NCI-H345 (cell line): ENCODE measurements at places on chromosomes 6 and 20.

- peak; percentile 91 for DNase-seq
Measured at GRCh38 chr6:27059621-27060425, 187.7 kb upstream of the PRSS16 start.

DNA sequence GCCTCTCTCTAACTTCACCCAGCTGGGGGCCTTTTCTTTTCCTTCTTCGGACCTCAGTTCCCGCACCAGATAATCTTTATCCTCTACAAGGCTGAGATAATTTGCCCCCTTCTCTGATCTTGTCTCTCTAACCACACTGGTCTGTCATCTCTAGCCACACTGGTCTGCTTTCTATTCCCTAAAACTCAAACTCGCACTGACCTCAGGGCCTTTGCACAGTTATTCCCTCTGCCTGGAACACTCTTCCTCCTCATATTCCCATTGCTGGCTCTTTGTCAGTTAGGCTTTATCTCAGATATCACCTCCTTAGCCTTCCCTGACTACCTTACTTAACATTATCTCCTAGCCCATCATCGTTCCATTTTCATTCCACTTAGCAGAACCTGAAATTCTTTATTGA, 7.6 kb downstream of the RIMS4 start:
- DNase-seq, result no peak

DNA sequence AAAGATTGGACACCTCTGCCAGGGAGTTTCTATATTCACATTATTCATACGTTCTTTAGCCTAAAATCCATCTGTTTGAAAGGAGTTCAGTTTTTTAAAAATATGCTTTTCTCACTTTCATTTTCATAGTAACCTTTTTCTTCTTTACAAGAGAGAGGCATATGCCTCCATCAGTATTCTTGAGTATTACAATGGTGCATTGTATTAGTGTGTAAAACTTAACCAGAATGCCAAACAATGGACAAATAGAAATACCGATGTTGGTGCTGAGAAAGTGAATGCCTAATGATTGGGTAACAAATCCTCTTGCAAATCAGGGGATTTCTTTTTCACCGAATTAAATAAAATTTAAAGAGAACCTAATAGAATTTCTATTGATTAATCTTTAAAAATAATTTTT, 163.2 kb upstream of the LAMA2 start:
- no peak for DNase-seq

- DNase-seq, result no peak
Measured at GRCh38 chr6:114121913-114122662, 151.1 kb upstream of the HDAC2 start.

- no peak for DNase-seq
Measured at GRCh38 chr6:132344811-132345210, 56.5 kb downstream of the MOXD1 start.

GRCh38 chr20:23111307-23111943, 25.3 kb upstream of the CD93 start:
- DNase-seq, result peak; percentile 52

- peak; percentile 90 for DNase-seq
Measured at GRCh38 chr6:110543106-110543505, 66.7 kb upstream of the SLC22A16 start.

- DNase-seq, result no peak
Measured at GRCh38 chr20:11682285-11682684, 235.4 kb upstream of the BTBD3 start.

- DNase-seq, result no peak
Measured at GRCh38 chr6:110495949-110496348, 19.5 kb upstream of the SLC22A16 start.

- DNase-seq, result no peak
Measured at GRCh38 chr6:971981-972640, 279.2 kb upstream of the EXOC2 start.

GRCh38 chr6:42984924-42985475, 630 bp downstream of the PPP2R5D start:
- no peak for DNase-seq

DNA sequence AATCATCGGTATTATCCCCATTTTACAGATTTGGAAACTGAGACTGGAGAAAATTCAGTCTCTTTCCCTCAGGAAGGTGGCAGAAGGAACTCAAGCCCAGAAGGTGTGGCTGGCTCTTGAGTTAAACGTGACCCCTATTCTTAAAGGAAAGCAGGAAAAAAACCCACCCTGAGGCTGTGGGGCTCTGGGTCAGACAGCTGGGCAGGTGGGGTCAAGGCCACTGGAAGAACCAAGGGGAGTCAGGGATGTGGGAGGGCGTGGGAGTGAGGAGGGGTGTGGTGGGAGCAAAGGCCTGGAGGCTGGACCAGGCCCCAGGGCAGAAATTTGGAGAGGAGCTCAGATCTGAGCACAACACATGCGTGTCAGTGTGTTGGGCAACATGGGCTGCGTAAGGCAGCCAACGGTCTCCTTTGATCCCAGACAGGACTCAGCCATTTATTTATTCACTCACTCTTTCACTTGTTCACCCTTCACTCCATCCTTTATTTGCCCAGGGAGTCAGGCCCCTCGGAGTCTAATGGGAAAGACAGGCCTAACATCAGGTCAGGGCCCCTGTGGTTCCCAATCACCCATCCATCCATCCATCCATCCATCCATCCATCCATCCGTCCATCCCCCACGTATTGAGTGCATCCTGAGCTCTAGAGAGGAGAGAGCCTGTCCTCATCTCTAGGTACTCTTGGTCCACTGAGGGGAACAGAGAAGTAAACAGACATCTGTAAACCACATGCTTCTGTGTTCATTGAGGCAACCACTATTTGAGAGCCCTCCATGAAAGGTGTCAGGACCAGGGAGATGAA, 165.0 kb downstream of the VEGFA start:
- DNase-seq, result no peak

- DNase-seq, result no peak
Measured at GRCh38 chr6:160128879-160129516, 7.4 kb downstream of the SLC22A1 start.

DNA sequence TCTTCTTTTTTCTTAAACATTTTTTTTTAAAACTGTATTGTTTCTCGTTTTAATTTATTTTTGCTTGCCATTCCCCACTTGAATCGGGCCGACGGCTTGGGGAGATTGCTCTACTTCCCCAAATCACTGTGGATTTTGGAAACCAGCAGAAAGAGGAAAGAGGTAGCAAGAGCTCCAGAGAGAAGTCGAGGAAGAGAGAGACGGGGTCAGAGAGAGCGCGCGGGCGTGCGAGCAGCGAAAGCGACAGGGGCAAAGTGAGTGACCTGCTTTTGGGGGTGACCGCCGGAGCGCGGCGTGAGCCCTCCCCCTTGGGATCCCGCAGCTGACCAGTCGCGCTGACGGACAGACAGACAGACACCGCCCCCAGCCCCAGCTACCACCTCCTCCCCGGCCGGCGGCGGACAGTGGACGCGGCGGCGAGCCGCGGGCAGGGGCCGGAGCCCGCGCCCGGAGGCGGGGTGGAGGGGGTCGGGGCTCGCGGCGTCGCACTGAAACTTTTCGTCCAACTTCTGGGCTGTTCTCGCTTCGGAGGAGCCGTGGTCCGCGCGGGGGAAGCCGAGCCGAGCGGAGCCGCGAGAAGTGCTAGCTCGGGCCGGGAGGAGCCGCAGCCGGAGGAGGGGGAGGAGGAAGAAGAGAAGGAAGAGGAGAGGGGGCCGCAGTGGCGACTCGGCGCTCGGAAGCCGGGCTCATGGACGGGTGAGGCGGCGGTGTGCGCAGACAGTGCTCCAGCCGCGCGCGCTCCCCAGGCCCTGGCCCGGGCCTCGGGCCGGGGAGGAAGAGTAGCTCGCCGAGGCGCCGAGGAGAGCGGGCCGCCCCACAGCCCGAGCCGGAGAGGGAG, 580 bp downstream of the VEGFA start:
- peak; percentile 30 for DNase-seq

DNA sequence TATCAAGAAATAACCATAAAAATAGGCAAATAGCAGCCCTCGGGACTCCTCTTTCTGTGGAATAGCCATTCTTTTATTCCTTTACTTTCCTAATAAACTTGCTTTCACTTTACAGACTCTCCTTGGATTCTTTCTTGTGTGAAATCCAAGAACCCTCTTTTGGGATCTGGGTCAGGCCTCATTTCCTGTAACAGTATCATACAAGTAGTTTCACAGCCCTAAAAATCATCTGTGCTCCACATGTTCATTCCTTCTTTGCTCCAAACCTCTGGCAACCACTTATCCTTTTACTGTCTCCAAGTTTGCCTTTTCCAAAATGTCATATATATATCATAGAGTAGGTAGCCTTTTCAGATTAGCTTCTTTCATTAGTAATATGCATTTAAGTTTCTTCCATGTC, 13.5 kb upstream of the NT5E start:
- no peak for DNase-seq

DNA sequence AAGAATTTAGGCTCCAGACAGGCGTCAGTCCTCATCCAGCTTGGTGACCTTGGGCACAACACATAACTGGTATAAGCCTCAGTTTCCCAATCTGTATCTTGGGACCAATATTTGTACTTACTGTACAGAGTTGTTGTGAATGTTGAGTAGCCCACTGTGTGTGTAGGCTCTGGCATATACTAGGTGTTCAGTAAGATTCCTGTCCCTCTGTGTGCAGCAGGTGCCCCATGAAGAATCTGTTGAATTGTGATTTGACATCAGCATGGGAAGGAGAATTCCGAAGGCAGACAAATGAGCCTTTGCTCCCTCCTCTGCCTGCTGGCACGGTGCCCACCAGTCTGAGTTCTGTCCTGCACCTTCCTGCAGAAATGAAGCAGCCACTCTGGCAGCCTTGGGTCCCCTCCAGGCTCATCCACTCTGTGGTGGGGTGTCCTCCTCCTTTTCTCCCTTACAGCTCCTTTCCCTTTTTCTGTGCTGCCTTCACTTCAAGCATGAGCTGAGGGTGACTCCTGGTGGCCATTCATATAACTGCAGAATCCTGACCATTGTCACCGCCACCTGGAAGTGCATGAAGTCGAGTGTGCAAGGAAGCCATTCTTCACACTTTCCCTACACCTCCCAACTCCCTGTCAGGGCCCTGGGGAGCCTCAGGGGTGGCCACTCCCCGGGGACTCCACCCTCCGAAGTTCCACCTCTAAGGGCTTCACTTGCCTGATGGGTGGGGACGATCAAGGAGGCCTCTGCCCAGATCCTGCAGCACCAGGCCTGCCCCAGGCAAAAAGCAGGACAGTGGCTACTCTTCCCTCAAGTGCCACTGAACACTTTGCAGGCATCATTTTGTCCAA, 48.2 kb downstream of the MRPL14 start:
- no peak for DNase-seq

- no peak for DNase-seq
Measured at GRCh38 chr6:146950351-146950835, 253.8 kb upstream of the STXBP5 start.

- DNase-seq, result peak; percentile 67
Measured at GRCh38 chr20:63498960-63499337, at the start of gene EEF1A2. Gene EEF1A2, minus strand, starts transcription at chr20:63499083. Its CDS starts 1,320 bp downstream, at chr20:63497763.

- DNase-seq, result no peak
Measured at GRCh38 chr6:170232186-170233002, 58.5 kb downstream of the DLL1 start.

DNA sequence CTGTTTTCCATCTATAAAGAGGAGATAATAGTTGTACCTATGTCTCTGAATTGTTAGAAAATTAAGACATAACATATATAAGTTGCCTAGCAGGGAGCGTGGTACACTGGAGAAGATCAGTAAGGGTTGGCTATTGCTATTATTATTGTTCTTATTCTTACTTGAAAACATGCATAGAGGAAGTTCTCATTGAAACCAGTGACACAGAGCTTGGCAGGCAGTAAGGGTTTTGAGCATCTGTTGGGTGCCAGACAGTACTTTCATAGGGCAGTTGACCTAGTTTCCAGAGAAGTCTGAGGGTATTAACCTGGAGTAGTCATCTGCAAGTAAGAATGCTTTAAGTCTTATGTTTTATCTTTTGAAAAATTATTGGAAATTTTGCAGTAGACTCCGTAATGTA, 13.3 kb upstream of the SGK1 start:
- no peak for DNase-seq

GRCh38 chr6:19368511-19368910, 468.7 kb upstream of the ID4 start:
- no peak for DNase-seq
